WTC11 (cell line): ENCODE measurements at places on chromosomes 12 and 14.

DNA sequence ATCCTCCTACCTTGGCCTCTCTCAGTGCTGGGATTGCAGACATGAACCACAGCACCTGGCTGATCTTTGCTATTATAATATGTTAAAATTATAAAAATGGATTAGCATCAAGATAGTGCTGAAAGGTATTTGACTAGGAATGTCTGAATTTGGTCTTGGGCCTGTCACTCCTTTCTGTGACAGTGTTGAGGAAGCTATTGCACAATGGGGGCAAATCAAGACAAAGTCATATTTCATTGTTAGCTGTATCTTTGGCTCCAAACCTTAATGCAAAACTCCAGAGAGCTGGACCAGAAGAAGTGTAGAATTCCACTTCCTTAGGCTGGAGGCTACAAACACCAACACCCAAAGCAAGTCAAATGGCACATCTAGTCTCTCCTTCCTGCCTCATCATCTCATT, 42.2 kb downstream of the ZCRB1 start:
- DNase-seq: no peak

DNA sequence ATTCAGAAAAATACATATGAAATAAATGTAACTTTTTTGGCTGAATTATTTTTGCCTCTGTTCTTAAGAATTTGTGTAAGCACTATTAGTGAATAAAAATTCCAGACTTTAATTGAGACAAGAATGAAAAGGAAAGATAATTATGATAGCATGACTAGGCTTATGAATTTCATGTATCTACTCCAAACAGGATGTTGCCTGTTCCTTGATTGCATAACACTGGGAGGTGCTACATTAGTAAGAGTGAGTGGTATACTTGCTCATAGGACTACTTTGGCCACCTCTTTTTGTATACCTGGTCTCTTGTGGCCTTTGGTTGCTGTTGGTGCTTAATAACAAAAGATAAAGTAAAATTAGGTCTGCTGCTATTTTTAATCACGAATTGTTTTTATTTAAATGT, 112.8 kb downstream of the NAV3 start:
- DNase-seq: no peak

- peak; percentile 76 for DNase-seq
Measured at GRCh38 chr14:87615822-87616679, 376.9 kb downstream of the GALC start.

GRCh38 chr12:131112700-131113290, 159.1 kb downstream of the ADGRD1 start:
- DNase-seq: no peak

GRCh38 chr14:70646705-70647104, 5.0 kb downstream of the TTC9 start:
- DNase-seq: no peak

DNA sequence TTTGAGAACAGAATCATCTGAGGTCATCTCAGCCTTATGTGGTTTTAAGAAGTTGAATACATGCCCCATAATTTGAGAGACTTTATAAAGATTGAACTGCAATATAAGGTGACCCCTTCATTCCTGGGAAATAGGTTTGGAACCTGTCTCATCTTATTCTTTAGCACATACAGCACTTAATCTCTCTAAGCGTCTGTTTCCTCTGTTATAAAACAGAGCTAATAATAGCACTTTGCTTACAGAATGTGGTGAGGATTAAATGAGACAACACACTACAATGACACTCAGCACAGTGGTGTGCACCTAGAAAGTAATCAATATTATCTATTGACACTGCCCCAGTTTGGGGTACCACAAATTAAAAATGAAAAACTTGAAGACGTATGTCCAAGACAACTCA, 102.1 kb downstream of the DUSP6 start:
- no peak for DNase-seq

GRCh38 chr12:93174473-93174872, 203.3 kb upstream of the NUDT4 start:
- DNase-seq: no peak

- DNase-seq: no peak
Measured at GRCh38 chr14:75323571-75323970, 44.9 kb downstream of the FOS start.

GRCh38 chr14:28777471-28778137, 11.0 kb downstream of the FOXG1 start:
- no peak for DNase-seq

DNA sequence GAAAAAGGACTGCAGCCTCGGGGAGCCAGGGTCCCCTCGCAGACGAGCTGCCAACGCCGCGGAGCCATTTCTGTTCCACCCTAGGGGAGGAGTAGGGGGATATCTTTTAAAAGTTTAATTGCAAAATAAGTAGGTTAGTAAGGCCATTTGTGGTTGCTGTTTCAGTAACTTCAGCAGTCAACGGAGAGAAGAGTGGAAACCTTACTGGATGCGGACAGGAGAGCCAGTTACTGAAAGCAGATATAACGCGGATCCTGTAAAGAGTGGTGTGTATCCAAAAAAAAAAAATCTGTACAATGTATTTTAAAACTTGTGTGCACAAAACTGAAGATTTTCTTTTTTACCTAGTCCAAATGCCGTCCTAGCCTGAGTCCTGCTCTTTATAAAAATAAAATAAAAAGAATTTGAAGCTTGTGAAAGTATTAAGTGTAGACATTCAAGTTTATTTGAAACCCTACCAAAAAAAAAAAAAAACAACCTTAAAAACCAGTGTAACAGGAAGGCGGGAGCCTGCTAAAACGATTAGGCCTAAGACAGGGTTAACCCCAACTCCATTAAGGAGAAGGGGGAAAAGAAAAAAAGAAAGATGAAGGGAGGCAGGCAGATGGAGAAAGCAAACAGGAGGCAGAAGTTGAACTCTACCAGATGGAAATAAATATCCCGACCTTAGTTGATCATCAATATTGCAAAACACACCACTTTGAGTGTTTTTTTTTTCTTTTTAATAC, 1.0 kb upstream of the BTG1 start:
- no peak for DNase-seq

DNA sequence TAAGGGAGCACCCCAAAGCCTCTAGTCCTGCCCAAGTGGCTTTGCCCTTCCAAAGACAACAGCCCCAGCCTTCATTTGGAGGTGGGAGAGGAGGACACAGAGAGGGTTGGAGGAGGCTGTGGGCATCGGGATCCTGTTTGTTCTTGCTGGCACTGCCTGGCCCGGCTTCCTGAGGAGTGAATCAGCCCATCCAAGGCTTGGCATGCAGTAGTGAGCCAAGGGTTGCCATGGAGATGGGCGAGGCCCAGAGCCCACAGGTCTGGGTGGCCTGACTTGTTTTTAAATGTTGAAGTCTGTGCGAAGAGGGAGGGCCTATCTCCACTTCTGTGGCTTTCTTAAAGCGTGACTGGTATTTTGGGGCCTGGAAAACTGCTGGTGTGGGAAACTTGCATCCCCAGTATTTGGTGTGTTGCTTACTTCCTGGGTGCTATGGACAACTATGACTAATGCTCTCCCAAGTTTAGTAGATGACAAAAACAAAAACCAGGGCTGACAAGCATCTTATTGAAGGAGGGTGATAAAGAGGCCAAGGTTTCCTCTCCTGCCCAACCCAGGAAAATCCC, 15.8 kb downstream of the CD9 start:
- DNase-seq: peak; percentile 47

DNA sequence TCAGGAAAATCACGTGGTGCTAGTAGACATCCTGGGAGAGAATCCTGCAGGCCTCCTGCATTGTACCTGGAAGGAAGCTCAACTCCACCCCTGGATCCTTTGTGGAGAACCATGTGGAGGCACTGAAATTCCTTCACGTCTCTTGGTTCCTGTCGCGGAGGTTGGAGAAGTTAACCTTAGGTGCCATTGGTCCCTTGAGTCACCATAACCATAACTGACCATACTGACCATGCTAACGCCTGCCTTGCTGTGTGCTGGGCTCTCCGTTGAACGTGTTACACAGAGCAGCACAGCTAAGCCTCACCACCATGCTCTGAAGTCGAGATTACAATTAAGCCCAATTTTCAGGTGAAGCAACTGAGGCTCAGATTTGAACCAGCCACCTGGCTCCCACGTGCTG, 18.6 kb downstream of the C14orf132 start:
- no peak for DNase-seq

GRCh38 chr14:105330491-105330895, 15.9 kb downstream of the PACS2 start:
- DNase-seq: no peak

DNA sequence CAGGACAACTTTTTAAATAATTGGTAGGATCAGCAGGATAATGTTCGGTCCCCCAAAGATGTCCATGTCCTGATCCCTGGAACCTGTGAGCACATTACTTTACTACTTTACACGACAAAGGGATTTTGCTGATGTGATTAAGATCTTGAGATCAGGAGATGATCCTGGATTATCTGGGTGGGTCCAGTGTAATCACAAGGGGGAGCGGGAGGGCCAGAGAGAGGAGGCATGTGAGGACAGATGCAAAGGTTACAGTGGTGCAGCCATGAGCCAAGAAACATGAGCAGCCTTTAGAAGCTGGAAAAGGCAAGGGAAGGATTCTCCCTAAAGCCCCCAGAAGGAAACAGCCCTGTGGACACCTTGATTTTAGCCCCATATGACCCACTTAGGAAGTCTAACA, 33.1 kb downstream of the KCNK10 start:
- DNase-seq: no peak

- no peak for DNase-seq
Measured at GRCh38 chr14:92590941-92591340, 77.4 kb downstream of the RIN3 start.
